ENCODE measurements at places on chromosomes 12 and 14. TPM values are rescaled to one million over a fixed set of nuclear protein-coding genes. Genes with fewer than 3 reads are reported as not detected.

GRCh38 chr14:26761532-26761931 is 163.7 kb upstream of the NOVA1 start:
- no peak for DNase-seq

DNA sequence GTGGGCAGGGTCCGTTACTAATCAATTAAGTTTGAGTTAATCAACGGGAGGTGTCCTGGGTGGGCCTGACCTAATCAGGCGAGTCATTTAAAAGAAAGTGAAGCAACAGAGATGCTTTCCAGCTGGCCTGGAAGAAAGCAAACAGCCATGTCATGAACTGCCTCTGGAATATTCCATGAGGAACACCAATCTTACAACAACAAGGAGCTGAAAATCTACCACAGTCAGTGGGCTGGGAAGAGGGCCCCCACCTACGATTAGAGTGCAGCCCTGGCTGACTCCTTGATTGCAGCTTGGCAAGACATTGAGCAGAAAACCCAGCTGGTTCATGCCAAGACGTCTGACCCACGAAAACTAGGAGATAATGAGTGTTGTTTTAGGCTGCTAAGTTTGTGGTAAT is 56.2 kb downstream of the SSPN start:
- DNase-seq, result no peak

GRCh38 chr14:71554323-71554722 is 377.9 kb upstream of the RGS6 start:
- no peak for DNase-seq

DNA sequence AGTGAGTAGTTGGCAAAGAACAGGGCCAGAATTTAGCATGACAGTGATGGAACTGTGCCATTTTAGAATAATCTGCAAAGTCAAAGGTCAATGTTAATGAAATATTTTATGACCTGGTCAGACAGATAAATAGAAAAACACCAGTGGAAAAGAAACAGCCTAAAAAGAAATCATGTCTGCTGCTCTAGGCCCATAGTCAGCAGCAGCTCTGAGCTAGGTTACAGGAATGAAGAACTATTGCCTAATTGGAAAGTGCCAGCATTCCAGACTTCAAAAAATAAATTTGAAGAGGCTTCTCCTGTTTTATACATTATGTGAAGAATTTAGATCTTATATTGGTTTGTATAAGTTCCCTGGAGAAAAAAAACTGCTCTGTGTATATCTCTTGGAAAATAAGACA is 9.8 kb downstream of the NPC2 start:
- no peak for DNase-seq

TIMM9 gene
- 26.6 TPM for total RNA-seq

BEST3 gene
- total RNA-seq, result 0.73 TPM

ENDOU gene
- total RNA-seq, result 0.24 TPM
